ENCODE measurements at places on chromosomes 2 and 18.

GRCh38 chr2:229598227-229598626, 116.1 kb downstream of the DNER start:
- DNase-seq, result no peak

DNA sequence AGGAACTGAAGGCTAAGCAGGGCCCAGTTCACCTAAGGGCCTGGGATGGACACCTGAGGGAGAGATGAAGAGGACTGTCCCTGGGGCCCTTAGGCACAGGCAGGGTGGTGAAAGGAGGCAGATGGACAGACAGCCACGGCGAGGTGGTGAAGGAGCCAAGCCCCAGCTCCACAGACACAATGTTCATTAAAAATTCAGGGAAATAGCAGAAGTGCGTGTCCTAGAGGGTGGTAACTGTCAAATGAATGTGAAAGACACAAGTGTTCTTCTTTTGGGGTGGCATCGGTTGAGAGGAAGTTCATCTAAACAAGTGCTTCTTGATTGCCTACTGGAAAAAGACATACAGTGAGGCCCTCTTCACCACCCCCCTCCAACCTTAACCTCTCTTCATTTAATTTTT, 76.2 kb upstream of the SIX2 start:
- peak; percentile 1 for DNase-seq

DNA sequence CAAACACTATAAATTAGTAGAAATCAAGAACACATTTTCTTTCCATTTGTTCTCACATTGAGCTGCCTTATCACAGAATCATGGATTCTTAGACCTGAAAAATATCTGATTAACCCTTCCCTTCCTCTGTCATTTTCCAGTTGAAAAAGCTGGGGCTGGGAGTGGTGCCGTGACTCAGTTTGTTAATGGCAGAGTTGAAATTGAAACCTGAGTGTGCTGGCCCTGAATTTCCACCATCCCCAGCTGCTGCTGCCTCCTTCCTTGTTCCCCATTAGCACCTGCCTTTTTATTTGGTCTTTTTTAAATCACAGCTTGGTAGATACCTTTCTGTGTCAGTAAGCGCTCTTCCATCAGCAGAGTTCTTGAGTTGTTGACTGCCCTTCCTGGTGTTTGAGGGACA, 10.6 kb downstream of the FARP2 start:
- no peak for DNase-seq

DNA sequence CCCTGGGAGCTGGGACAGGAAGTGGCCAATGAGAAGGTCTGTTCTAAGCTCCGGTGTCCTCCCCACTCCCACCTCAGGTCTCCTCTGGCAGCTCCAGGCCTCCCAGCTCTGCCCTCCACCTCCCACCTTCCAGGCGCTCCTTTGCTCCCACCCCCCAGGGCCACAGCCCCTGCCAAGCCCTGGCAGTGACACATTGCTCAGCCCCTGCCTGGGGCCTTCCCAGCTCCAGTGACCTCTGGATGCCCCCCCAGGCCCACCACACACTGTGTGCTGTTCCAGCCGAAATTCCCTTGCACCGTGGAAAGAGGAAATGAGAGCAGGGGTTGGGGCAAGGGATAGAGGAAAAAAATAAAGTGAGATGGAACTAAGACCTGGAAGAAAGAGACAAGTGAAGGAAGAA, 289.6 kb downstream of the CYP26B1 start:
- no peak for DNase-seq

GRCh38 chr18:57951999-57952774, 91.8 kb upstream of the NEDD4L start:
- no peak for DNase-seq

- DNase-seq, result no peak
Measured at GRCh38 chr18:36496022-36496421, 198.5 kb downstream of the FHOD3 start.

- no peak for DNase-seq
Measured at GRCh38 chr2:74778381-74779264, 55.3 kb upstream of the HK2 start.

DNA sequence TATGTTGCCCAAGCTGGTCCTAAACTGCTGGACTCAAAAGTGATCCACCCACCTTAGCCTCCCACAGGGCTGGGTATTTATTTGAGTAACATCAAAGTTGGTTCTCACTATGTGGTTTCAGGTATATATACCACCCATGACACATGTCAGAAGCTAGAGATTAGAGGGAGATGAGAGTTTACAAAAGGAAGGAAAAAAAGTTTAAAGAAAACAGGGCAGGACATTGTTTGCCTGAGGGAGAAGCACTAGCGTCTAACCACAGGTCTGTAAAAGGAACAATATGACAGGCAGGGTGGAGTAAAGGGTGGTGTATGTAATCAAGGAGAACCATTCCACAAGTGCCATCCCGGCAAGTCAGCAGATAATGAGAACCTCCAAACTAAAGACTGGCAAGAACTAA, 8.5 kb downstream of the CEP76 start:
- DNase-seq, result no peak

DNA sequence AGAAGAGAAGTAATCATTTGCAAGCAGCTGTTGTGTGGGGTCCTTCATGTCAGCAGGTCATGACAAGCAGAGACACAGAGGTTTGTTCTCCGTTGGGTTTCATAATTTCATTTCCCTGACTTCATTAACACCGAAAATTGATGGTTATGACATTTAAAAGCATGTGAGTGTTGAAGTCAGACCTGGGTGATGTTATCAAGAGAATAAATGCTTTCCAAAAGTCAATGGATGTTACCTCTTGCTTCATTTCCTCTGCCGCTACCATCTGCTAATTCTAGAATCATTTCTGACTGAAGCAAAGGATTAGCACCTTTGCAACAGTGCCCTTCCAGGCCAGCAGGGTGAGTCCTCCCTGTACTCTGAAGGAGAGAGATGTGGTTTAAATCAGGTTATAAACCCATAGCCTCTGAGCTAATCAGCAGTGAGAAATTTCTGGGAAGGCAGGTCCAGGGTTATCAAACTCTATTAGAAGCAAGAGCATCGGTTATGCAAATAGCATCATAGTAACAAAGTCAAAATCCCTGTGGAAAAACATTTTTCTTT, 446.2 kb downstream of the PIK3C3 start:
- DNase-seq, result no peak

DNA sequence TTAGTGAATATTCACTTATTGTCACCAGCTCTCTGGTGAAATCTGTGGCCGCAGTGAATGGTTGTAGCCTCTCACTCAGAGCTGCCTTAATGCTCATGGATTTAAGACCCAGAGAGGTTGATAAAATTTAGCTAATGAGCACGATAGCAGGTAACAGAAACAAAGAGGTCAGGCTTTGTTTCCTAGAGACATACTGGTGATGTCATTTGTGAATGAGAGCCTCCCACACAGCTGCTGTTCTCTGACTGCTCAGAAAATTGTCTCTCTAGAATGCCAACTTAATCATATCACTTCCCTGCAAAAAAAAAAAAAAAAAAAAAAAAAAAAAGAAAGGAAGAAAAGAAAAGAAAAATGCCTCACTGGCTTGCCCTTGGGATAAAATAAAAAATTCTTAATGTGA, 411.7 kb upstream of the MYT1L start:
- DNase-seq, result no peak

DNA sequence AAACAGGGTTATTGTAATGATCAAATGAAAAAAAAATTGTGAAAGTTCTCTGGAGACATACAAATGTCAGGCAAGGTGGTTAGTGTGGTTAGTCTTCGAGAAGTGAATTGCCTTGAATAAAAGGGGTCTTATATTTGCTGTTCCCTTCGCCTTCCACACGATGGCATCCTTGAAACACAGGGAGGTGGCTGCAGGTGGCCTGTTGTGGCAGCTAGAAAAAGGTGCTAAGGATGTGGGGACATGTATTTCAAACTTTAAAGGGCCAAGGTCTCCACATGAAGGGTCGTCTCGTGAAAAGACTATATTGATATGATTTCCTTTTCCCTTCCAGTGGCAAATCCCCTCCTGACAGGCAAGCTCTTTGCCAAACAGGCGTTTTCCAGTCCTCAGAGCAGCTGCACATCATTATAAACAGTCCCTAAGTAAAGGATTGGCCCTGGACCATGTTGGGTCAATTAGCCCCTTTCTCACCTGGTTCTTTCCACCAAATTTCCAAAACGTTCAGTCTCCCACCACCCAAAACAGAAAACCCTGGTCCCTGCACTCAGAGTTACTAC, 68.5 kb downstream of the COPS8 start:
- peak; percentile 59 for DNase-seq

GRCh38 chr2:112640800-112641675, 4.7 kb upstream of the SLC20A1 start:
- DNase-seq, result no peak

GRCh38 chr2:232200195-232200594, 178.4 kb upstream of the ALPP start:
- DNase-seq, result no peak

- no peak for DNase-seq
Measured at GRCh38 chr2:146623771-146624170, 1221.1 kb upstream of the ACVR2A start.

DNA sequence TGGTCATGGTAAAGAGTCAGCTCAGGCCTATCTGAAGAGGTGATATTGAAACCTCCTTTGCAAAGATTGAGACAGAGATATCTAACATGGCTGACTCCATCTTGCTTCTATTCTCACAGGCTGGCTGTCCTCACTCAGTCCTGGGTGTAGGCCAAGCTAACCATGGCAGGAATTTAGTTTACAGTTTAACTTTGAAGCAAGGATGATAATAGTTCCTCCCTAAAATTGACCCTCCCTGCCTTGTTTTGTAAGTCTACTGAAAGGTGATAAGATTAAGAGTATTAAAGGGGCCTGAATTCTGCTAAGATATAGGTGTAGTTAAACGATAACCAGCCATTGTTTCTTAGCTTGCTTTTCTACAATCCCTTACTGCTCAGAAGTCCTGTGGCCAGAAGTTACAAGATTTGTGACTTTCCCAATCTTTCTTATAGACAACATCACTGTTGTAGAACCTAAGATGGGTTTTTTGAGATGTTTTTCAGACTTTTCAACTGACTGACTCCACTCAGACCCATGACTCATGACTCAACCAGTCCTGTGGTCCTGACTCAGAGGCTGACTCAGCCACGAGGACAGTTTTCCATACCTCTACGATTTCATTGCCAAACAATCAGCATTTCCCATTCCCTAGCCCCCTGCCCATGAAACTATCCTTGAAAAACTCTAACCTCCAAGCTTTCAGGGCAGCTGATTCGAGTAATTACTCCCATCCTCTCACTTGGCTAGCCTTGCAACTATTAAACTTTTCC, 195.7 kb upstream of the SESTD1 start:
- no peak for DNase-seq

DNA sequence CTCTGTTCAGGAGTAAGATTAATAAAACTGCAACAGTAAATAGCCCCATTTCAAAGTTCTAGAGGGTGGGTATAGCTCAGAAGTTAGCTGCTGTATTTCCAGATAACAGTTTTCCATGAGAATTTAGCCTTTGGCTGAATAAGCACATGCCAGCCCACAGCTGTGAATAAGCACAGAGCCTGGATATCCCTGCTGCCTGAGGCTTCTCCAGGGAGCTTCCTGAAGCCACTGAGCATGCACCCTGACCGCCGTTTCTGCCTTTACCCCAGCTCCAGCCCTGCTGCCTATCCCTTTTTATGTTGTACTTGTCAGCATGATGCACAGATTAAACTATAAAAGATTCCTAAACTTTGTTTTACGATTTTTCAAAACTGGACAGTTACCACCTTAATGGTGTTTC, 85.3 kb downstream of the FEZ2 start:
- DNase-seq, result no peak

GRCh38 chr2:72103690-72104089, 44.0 kb downstream of the CYP26B1 start:
- DNase-seq, result no peak

GRCh38 chr2:238549866-238550265, 123.1 kb downstream of the ASB1 start:
- DNase-seq, result no peak

DNA sequence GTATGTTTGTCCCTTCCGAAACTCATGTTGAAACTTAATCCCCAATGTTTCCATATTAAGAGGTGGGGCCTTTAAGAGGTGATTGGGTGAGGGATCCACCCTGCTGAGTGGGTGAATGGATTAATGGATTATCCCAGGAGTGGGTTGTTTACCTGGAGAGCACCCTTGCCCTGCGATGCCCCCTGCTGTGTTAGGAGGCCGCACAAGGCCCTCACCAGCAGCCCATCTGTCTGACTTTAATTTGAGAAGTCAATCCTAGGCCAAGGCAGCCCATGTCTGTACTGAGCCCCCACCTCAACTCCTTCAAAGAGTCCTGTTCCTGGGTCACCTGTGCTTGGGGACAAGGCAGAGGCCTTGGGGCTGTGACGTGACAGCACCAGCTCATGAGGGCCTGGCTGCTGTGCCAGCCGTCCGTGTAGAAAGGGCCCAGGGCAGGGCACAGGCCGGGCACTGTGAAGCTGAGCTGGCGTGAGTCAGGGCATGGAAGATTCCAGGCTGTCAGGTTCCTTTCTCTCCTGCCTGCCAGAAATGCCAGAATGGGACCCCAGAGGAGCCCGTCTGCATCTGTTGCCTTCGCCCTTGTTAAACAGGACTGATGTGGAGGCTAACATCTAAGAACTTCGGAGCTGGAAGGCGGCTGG, 21.3 kb upstream of the TAF1B start:
- no peak for DNase-seq

- DNase-seq, result peak; percentile 61
Measured at GRCh38 chr2:197248623-197249022, 62.0 kb downstream of the ANKRD44 start.

GRCh38 chr18:74682991-74683297, 85.3 kb downstream of the ZNF407 start:
- DNase-seq, result no peak

DNA sequence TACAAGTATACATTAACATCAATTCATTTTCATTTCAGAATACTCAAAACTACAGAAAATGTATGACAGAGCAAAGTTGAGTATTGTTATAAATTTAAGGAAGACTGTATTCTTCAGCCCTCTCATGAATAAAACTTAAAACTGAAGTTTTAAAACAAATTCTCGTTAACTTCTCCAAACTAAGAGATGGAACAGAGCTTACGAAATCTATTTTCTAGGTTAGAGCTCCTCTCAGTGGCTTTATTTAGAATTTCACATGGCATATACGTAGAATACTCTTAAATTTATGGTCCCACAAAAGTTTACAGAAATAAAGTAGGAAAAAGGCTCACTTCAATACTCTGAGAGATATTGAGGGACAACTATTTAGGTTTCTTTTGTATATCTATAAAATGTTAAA, 612.1 kb downstream of the KCNJ3 start:
- DNase-seq, result peak; percentile 55

DNA sequence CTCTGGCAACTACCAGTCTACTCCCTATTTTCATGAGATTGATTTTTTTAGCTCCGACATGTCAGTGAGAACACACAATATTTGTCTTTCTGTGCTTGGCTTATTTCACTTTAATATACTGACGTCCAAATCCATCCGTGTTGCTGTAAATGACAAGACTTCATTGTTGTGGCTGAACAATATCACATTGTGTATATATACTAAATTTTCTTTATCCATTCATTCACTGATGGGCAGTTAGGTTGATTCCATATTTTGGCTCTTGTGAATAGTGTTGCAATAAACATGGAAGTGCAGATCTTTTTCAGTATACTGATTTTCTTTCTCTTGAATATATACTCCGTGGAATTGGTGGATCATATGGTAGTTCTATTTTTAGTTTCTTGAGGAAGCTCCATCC, 5.8 kb upstream of the TTC21B start:
- DNase-seq, result no peak

Data from hematopoietic multipotent progenitor cell treated with erythropoietin and hydrocortisone succinate and interleukin-3 and kit ligand, for 6 days (in vitro differentiated cells).